ENCODE measurements at places on chromosomes 16 and 17.

DNA sequence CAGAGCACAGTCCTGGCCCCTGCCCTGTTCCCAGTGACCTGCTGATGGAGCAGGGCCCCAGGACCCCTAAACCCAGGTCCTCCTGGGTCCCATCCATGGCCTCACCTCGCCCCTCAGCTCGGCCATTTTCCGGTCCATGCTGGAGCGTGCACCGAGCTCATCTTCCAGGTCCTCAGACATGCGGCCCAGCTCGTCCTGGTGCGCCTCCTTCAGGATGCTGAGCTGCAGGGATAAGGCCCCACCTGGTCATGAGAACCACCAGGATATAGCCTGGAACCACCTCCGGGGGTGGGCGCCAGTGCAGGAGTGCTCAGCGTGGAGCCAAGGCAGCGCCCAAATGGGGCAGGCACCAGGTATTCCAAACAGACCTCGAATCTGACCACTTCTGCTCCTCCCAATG is 17.9 kb downstream of the CCDC102A start:
- no peak for DNase-seq

DNA sequence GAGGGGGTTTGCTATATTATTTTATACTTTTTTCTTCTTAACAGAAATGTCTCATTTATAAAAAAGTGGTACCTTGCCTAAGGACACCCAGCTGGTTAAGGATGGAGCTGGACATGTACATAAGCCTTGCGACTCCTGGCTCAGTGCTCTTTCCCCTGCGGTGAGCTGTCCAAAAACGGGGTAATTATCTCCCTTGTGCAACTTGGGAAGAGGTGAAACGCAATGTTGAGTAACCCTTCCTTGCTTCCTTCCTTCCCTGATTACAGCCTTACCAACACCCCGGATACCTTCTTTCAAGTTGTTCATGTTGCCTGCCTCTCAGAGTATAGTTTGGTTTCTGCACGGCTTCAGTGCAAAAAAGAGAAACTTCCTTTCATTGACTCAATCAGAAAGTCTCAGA is 94.1 kb upstream of the XYLT1 start:
- no peak for DNase-seq

DNA sequence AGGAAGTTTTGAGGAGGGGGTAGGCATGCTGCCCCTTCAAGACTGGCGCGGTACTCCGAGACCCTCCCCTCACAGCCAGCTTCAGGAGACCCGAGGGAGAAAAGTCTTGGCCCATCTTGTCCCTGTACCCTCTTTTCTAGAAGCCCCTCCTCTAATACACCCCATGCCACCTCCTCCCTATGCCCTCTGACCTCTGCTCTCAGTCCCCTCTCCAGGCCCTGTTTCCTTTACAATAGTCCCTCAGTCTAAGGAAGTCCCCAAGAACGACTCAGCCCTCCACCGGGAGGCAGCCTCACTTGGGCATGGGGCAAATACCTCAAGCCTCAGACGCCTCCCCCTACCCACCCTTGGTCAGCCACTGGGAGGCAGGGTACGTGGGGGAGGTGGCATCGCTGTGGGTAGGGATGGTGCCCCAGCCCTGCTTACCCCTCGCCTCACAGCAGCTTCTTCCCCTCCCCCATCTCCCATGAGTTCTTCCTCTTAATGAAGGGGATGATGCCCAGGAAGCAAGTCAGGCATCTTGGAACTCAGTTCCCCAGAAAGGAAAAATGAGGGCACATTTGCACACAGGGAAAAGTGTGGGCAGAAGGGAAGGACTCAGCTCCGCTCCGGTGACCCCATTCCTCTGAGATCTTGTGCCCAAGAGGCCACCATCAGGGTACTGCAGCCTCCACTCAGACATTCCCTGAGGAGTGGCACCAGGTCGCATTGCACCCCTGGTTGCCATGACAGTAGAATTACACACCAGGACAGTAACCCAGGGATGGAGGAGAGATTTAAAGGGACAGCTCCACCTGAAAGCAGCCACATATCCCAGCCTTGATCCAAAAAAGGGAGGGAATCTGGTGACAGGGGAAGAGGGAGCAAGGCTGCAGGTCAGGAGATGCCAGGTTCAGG is 6.2 kb downstream of the MPP2 start:
- no peak for DNase-seq

- no peak for DNase-seq
These were observed 767.6 kb upstream of the EEF2KMT start for GRCh38 chr16:5865236-5865635.

GRCh38 chr16:84607061-84607460 is 10.8 kb downstream of the COTL1 start:
- no peak for DNase-seq

- no peak for DNase-seq
These were observed 57.2 kb upstream of the CIBAR2 start for GRCh38 chr16:85169333-85170065.

- no peak for DNase-seq
These were observed at the start of gene RARA for GRCh38 chr17:40309031-40309948. TSS of gene RARA (plus strand) at chr17:40309180. CDS start at chr17:40331219, 22,039 bp downstream.

DNA sequence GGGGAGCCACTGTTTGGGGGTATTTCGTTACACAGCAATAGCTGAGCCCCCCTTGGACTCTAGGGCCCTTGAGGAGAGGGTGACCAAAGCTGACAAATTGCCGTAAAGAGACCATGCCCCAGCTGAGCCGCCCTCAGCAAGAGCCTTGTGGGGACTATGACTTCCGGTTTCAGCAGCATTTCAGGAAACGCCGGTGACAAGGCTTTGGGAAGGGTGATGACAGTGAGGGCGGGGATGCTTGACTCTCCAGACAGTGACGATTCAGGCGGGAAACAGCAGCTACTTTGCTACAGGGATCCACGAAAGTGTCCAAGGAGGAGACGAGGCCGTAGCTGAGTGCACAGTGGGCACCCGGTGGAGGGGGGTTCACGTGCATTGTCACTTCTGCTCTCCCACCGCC is 360.8 kb downstream of the C16orf95 start:
- DNase-seq: no peak

DNA sequence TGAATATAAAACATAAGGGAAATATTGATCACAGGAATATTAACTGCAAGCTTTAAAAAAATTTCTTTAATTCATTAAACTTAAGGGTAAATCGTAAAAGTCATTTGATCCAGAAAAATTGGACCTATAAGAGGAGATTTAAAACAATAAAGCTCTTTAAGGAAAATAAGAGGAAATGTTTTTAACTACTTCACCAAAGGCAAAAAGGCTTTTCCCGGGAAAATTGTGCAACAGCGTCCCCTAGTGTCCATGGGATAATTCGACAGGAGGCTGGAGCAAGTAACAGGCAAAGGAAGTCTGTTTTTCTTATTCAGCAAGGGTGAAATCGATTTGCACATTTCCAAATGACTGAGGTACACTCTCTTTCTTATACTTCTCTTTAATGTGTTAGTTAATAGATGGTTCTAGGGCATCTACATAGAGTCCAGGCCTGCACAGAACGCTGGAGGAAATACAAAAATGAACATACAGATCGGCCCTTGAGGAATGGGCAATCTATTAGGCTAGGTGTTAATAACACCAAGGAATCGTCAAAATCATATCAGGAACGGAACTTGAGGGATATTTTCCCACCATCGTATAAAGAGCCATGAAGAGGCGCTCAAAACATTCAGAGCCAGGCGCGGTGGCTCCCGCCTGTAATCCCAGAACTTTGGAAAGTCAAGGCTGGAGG is 61.4 kb downstream of the ZNF18 start:
- peak; percentile 50 for DNase-seq

- no peak for DNase-seq
These were observed 49.4 kb downstream of the BEAN1 start for GRCh38 chr16:66476328-66477027.

DNA sequence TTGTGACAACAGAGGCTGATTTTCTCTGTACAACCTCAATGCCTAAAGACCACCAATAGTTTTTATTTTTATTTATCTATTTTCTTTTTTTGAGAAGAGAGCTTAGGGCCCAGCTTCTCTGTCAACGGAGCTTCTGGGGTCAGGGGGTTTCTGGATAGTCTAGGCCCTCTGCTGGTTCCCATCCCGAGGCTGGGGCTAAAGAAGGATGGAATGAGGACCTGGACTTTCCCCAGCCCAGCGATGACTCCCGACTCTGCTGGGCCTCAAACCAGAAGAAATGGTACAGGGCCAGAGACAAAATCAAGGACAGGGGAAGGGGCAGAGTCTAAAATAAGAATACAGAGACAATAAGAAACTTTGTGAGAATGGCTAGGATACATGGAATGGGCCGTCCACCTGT is 5.7 kb upstream of the TSPOAP1 start:
- no peak for DNase-seq

Measured in COLO829 (cell line).